GM13977 (cell line): ENCODE measurements at places on chromosomes 6 and 20.
A peak's percentile ranks its signal among the peaks of the same experiment; 100 is the strongest.

GRCh38 chr6:36805917-36806316 lies 33.3 kb downstream of the CPNE5 start:
- DNase-seq, result no peak

- DNase-seq, result no peak
These were observed 101.5 kb upstream of the BACH2 start for GRCh38 chr6:90397929-90398674.

DNA sequence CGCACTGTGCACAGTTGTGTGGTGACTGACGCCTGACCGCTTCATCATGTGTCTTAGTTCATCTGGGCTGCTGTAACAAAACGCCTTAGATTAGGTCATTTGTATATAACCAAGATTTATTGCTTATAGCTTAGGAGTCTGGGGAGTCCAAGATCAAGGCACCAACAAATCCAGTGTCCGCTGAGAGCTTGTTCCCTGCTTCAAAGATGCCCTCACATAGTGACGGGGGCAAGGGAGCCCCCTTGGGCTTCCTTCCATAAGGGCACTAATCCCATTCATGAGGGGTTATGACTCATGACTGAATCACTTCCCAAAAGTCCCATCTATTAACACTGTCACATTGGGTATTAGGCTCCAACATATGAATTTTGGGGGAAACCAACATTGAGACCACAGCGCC lies 34.6 kb downstream of the CYP24A1 start:
- DNase-seq, result no peak

- no peak for DNase-seq
These were observed 224.2 kb upstream of the SSTR4 start for GRCh38 chr20:22810626-22811569.

- DNase-seq, result no peak
These were observed 83.0 kb downstream of the SLC22A3 start for GRCh38 chr6:160431226-160431625.

GRCh38 chr20:41403604-41404003 lies 37.0 kb upstream of the EMILIN3 start:
- no peak for DNase-seq

GRCh38 chr6:165600606-165601005 lies 62.4 kb downstream of the PDE10A start:
- DNase-seq, result no peak

- DNase-seq, result peak; percentile 55
These were observed 38.5 kb downstream of the SOD2 start for GRCh38 chr6:159654483-159655098.

- no peak for DNase-seq
These were observed 13.5 kb upstream of the TBX18 start for GRCh38 chr6:84777888-84778287.

DNA sequence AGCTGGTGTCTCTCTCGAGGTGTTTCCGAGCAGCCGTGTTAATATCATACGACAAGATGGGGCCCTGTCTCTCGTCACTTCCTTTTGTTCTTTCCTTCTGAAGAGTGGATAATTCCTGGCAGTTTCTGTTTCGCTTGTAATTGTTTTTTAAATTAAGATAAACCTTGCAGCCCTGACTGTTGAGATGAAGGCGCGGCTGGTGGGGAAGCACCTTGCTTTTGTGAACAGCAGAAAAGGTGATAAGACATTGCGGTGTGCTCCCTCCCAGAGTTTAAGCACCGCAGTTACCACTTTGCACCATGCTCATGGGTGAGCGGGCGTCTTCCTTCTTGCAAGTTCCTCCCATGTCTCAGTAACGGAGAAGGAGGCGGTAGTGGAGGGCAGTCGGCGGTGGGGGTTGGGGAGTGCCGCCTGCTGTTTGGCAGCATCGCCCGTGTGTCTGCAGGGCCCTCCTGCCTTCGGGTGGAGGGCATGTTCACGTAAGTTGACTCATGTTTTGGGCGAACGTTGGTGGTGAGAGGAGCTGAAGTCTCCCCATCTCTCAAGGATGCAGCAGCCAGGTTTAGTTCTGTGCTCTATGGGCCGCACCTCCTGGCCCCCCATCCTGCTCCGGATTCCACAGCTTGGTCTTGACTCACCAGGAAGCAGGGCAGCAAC lies 345.9 kb downstream of the TAF4 start:
- no peak for DNase-seq

DNA sequence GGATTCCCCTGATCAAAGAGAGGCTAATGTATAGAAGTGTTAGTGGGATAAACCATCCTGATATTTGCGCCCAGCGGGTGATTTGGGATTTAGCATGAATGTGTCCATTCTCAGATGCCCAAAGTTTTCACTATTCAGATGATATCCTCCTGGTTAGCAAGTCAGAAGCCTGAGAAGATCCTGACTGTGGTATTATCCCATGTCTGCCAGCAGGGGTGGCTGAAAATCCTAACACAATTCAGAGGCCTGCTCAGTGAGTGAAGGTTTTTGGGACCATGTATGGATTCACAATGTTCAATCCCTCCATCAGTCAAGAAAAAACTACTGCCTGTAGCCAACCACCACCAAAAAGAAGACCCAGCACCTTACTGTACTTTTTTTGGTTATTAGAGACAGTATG lies 34.1 kb upstream of the SPACA1 start:
- DNase-seq, result no peak

DNA sequence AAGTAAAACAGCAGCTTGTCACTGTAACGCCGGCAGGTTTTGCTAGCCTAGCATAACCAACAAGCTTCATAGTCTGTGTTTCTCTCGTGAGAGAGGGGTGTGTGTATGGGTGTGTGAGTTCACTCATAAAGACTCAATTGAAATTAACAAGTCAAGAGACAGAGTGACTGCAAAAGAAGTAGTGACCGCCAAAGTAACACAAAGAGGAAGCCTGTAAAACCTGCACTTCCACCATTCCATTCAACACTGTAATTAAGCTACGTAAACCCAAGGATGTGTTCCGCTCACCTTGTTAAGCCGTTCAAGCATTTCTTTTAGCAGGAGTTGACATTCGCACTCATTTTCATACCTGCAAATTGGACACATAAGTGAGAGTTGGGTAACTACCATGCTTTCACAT lies 6.6 kb downstream of the BFSP1 start:
- no peak for DNase-seq

- DNase-seq, result peak; percentile 86
These were observed 80.3 kb upstream of the CCDC28A start for GRCh38 chr6:138692978-138693909.

DNA sequence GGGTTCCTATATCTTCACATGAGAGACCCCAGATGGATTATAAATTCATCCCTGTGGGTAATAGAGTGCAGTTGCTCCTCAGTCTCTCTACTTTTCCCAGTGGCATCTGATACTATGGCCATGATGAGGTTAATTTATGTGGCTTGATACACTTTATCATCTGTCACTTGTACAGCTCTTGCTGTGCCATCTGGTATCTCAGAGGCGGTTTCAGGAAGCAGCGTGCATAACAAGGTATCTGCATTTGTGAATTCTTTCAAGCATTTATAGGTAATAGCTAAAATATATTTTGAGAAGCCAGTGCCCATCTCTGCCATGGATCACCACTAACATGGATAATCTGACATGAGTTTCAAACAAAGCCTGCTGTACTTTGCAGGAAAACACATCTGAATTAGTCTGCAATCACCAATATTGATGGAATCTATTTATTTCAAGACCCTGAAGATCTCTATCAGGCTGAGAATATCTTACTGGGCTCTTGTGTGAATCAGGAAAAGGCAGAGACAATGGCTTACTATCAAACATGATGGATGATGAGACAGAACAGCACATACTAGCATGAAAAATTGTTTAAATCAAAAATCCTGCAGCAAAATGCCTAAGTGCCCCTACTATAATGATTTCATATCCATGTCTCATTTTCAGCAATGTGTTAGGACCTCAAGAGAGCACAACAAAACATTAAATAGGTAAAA lies 548.7 kb upstream of the MAP3K7 start:
- no peak for DNase-seq

- DNase-seq, result no peak
These were observed 263.9 kb upstream of the NT5E start for GRCh38 chr6:85185977-85186376.

- DNase-seq, result no peak
These were observed 1359.4 kb upstream of the GJE1 start for GRCh38 chr6:140773276-140773675.

- DNase-seq, result no peak
These were observed 25.8 kb upstream of the SLC17A3 start for GRCh38 chr6:25899580-25900408.

DNA sequence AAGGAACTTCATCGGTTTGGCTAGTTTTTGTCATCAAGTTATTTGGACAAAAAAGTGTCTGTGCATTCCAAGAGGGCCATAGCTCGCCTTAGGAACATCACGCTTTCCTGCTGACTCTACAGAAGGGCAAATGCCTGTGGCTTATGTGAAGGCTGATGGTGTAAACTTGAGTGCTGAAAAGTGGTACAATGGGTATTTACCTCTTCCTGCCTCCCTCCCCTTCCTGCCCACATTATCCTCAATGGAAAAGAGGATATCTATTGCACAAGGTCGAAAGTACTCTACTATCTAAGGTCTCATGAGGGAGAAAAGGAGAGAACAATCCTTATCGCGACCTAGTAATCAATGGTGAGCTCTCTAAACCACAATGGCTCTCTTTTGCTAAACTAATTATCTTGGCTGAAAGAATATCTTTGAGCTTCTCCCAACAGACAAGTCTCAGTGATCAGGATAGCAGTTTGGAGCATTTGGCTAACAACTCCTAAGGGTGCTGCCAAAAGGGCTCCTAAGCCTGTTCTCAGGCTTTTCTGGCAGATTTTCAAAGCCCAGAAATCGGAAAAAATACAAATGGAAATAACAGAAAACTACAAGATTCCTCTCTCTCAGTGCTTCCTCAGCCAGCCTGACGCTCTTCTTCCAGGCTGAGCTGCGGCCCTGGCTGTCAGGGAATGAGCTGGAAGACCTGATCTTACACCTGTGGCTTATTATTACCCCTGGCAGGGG lies 42.6 kb upstream of the ENPP1 start:
- DNase-seq, result no peak

- DNase-seq, result no peak
These were observed 10.9 kb upstream of the C6orf58 start for GRCh38 chr6:127566119-127566518.

- no peak for DNase-seq
These were observed 90.0 kb downstream of the CENPW start for GRCh38 chr6:126429866-126430265.

GRCh38 chr6:38171997-38172738 lies 352.6 kb downstream of the ZFAND3 start:
- DNase-seq, result no peak

DNA sequence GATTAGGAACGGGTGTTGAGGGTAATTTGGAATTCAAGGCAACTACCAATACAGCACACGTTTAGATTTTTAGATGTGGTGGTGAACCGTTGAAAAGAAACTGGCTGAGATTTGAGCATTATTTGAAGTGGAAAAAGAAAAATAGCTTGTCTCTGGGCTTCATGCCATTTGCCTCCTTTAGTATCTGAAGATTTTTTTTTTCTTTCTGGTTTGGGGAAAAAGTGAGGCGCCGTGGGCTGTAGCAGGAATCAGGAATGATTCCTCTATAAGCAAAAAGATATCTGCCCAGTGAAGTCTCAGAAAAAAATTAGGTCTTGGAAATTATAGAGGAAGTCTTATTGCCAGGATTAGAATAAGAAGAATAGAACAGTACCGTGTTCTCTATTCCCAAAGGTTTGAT lies 88.5 kb downstream of the RPS12 start:
- no peak for DNase-seq

DNA sequence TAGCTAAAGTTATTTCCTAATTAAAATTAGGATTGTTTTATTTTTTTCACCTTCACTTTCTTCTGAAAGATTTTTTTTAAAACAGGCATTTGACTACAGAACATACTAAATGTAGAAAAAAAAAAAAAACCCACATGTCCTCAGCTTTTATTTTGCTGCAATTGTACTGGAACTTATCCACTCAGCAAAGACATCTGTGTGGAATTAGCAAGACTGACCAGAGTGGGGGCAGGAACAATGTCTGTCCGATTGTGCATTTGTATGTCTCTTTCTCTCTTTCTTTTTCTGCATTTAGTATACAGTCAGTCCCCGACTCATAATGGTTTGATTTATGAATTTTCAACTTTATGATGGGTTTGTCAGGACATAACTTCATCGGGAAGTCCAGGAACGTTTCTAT lies 77.3 kb downstream of the CHD6 start:
- no peak for DNase-seq

GRCh38 chr20:56934888-56935287 lies 305.8 kb downstream of the TFAP2C start:
- DNase-seq, result no peak

GRCh38 chr6:28220257-28221133 lies 4.6 kb upstream of the ZSCAN9 start:
- no peak for DNase-seq

DNA sequence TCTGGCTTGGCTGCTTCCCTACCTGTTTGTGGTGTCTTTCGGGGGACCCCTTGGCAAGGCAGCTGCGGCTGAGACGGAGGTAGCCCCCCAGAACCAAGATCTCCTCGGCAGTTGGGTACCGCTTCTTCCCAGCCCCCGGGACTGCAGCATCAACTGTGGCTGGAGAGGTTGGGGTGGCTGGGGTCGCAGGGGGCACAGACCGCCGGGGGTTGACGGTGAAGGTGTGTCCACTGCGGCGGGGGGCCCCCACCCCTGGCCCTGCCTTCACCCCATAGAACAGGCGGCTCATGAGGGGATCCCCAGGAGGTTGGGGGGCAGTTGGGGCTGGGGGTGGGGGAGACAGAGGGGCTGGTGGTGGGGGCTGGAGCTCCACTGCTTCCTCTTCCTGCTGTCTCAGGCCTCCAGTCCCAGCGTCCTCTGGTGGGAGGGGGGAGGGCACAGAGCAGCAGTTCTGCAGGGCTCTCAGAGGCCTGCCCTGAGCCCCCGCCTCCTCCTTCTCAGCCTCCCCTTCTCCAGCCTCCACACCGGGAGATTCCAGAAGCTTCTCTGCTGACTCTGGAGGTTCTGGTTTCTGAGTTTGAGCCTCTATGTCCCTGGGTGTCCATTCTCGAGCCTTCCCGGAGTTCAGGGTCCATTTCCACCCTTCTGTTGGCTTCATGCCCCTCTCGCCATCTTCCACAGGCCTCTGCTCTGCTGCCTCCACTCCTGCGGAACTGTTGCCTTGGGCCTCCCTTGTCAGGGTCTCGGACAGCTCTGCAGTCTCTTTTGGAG lies 1.9 kb downstream of the PPP1R18 start:
- DNase-seq, result peak; percentile 58

GRCh38 chr6:8506126-8506525 lies 70.8 kb upstream of the SLC35B3 start:
- no peak for DNase-seq

- no peak for DNase-seq
These were observed 307.6 kb downstream of the ALDH8A1 start for GRCh38 chr6:134642279-134642678.
